NCI-H510A (cell line): ENCODE measurements at places on chromosomes 7 and 10.

DNA sequence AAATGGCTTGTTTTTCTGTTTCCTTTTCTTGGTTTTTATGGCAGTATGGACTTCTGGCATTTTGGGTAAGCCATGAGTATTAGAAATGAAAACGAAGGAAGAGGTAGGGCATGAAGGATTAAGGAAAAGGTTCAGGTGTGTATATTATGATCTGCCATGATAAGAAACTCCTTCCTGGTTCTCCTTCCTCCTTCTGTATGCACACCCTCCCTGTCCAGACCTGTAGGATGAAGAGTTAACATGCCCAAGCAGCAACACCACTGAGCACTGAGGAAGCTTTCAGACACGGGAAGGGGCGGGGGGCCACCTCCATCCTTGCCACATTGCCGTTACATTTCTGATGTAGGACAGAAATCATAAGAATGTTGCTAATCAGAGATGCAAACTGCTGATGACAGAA, 361.0 kb upstream of the ZMIZ1 start:
- no peak for DNase-seq

DNA sequence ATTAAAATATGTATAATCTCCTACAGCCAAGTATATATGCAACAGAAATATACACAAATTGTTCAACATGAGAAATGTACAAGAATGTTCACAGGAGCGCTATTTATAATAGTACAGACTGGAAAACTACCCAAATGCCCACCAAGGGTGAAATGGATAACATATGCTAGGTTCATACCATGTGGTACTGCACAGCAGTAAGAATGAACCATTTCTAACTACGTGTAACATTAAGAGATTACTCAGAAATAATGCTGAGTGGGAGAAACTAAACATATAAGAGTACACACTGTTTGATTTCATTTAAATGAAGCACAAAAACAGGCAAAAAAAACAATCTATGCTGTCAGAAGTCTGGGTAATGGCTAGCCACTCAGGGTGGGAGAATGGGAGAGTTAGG, 45.8 kb downstream of the RNLS start:
- DNase-seq: no peak

GRCh38 chr7:128842674-128843641, 12.8 kb downstream of the FLNC start:
- DNase-seq: peak; percentile 43

DNA sequence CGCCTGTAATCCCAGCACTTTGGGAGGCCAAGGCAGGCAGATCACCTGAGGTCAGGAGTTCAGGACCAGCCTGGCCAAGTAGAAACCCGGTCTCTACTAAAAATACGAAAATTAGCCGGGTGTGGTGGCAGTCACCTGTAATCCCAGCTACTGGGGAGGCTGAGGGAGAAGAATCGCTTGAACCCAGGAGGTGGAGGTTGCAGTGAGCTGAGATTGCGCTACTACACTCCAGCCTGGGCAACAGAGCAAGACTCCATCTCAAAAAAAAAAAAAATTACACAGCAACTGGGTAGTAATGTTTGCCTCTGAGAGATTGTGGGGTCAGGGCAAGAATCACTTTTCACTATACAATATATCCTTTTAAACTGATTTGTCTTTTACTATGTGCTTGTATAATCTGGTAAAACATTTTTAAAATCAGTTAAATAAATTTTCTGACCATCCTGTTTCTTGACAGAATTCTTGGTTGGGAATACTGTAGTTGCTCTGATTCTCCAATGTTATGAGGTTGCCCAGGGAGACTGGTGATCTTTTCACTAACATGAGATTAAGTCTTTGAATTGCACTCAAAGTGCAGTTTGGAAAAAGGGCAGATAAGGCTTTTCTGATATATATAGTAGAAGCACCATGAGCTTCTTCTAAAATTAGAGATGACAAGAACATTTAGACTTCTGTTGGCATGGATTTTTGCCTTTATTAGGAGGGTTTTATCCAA, 1.5 kb downstream of the ENTPD7 start:
- no peak for DNase-seq

- no peak for DNase-seq
Observed at GRCh38 chr7:122304996-122305421, 459 bp upstream of the FEZF1 start.

DNA sequence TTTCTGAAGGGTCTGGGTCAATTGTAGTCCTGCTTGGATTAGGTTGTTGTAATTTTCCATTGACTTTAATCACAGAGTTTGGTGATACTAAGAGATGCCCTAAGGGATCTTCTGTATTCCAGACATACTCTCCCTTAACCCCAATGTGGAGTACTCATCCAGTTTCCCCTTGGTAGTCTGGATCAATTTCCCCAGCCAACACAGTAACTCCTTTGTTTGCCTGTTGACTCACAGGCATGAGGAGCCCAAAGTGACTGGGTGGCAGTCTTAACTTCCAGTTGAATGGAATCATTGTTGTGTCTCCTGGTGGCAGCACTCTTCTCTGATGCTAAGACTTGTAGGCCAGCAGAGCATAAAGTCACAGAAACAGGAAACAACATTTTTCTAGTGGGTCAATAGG, 41.5 kb upstream of the PIK3CG start:
- no peak for DNase-seq

DNA sequence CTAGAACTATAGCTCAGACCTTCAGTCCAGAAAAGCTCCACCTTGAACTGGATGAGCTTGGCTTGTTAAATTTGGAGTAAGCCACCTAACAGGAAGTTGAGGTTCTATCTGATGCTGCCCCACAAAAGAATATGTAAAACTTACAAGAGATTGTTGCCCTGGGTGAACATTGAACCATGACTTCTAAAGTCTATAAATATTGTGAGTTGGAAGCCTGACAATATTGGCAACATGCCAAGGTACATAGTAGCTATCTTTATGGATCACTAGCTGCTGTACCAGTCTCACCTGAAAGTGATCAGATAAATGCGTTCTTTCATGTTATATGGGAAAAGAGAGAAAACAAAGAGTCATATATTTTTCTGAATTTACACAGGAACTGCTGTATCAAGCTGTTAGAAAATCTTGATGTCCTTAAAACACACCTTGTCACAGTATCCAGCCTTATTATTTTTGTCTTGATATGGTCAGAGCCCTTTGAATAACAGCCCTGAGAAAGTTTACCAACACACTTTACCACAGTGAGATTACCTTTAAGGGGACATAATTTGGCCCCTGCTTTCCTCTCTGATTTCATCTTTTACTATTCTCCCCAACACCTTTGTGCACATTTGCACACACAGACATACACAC, 92.0 kb downstream of the LSMEM1 start:
- peak; percentile 38 for DNase-seq

- no peak for DNase-seq
Observed at GRCh38 chr10:122162671-122163173, 108.4 kb upstream of the BTBD16 start.

DNA sequence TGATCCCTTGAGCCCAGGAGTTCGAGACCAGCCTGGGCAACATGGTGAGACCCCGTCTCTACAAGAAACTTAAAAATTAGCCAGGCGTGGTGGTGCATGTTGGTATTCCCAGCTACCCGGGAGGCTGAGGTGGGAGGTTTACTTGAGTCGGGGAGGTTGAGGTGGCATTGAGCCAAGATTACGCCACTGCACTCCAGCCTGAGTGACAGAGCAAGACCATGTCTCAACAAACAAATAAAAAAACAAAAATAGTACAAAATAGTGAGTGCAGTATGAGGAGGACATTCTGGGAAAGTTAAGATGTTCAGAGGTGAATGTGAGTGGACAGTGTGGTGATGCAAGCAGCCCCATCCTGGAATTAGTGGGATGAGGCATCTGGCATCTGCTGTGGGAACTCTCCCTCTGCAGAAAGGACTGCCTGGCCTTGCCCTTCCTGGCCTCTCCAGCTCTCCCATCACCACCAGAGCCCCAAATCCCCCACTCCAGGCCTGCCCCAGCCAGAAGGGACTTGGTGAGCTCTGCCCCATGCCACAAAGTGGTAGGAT, 96.6 kb upstream of the PARD3 start:
- DNase-seq: no peak

- no peak for DNase-seq
Observed at GRCh38 chr7:158747408-158747807, 42.8 kb upstream of the NCAPG2 start.

DNA sequence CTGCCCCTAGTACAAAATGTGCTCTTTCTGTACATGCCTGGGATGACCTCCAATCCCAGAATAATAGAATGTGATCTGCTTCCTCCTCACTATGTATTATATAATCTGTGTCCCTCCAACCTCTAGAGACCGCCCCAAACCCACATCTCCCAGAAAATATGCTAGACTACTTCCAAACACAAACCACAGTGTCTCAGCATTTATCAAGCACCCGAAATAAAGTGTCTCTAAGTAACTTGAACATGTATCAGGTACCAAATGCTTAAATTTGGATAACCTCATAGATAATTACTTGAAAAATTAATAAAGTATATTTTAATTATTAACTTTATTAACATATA, 16.1 kb downstream of the LYZL1 start:
- DNase-seq: no peak

DNA sequence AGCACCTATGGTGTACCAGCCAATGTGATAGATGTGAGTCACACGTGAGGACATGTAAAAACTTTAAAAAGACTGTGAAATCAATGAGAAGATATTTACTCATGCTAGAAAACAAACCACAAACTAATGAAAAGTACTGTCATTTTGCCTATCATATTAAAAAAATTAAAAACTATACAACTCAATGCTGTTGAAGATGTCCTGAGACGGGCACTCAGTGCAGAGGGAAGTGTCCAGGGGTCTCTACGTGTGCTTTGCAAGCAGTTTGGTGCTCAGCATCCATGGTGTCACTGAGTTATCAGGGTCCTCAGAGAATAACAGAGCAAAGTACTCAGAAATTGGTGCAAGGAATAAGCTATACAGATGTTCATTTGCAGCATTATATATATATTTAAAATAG, 162.3 kb downstream of the HECW1 start:
- DNase-seq: no peak

DNA sequence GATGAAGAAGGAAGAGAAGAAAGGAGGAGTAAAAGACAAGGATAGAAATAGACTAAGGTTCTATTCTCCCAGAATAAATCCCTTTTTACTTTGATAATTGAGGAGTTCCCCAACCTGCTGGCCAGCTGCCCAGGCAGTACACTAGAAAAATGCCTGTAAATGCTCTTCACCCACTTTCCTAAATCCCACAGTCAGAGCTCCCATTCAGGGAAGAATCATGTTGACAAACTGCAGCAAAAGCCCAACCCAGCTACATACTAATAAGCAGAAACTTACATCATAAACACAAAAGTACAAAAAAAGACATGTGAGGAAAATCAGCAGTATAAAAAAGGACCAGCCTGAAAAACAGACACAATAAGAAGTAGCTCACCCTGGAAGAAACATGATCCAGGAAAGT, 15.8 kb upstream of the KDM7A start:
- no peak for DNase-seq

DNA sequence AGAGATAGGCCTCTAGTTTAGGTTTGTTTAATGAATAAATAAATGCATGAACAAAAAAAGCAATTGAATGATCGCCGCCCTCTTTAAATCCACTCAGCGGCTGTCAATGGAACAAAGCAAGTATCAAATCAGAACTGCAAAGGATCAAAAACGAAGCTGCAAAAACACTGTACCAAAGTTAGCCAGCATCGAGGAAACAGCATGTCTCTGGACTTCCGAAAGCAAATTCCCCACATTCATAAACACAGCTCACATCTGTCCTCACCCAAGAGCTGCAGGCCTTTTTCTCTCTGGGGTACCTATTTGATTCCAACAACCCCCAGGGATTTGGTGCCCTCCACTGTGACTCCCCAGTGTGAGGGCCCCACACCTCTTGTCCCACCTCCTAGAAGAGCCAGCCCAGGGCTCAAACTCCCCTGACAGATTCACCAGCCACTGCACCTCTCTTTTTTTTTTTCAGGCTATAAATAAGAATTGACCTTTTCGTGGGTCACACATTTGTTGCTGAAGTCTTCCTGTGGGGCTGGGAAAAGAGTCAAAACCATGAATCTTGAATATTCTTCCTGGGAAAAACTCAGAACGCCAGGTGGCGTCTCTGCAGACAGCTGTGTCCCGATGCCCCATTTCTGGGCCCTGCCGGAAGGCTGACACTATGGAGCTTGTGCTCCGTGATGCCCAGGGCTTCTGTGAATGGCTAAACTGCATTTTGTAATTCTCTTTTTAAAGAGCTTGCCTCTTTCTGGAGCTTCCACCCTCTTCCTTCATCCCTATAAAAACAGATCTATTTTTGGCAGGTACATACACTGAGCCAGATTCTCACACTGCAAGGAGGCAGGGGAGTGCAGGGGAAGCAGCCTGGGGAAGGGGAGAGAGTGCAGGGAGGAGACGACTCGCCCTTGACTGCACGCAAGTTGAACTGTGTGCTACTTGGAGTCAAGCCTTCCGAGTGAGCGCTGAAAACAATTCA, 51.7 kb downstream of the HSPA12A start:
- DNase-seq: no peak

DNA sequence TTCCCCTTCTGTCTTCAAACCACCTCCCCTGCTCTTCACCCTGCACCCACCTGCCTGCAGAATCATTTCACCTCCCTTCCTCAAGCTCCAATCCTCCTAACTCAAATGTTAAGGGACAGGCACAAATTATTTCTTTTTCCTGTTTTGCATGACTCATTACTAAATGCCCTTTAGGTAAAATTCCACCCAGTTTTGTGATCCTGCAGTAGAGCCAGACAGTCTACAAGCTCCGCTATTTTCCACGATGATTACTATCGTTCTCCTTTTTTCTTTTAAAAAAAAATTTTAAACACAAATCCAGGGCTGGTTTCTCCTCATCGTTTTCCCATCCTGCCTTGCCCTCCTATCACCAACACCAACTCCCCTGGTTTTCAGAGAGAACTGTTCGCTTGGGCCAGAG, 186.8 kb upstream of the YAE1 start:
- DNase-seq: no peak

GRCh38 chr7:38321515-38321944, 48.1 kb upstream of the TARP start:
- no peak for DNase-seq

- no peak for DNase-seq
Observed at GRCh38 chr10:75432176-75432575, 752 bp downstream of the LRMDA start.

GRCh38 chr10:72176701-72177100, 39.1 kb upstream of the ANAPC16 start:
- DNase-seq: no peak

- DNase-seq: no peak
Observed at GRCh38 chr7:83541187-83541960, 107.6 kb downstream of the SEMA3E start.

GRCh38 chr7:135877805-135878204, 99.4 kb downstream of the MTPN start:
- DNase-seq: peak; percentile 52

- DNase-seq: no peak
Observed at GRCh38 chr7:66313886-66314568, 108.9 kb downstream of the TPST1 start.
